Forelimb muscle (tissue), 1 donor: ENCODE measurements at places on chromosomes 1 and 21.

DNA sequence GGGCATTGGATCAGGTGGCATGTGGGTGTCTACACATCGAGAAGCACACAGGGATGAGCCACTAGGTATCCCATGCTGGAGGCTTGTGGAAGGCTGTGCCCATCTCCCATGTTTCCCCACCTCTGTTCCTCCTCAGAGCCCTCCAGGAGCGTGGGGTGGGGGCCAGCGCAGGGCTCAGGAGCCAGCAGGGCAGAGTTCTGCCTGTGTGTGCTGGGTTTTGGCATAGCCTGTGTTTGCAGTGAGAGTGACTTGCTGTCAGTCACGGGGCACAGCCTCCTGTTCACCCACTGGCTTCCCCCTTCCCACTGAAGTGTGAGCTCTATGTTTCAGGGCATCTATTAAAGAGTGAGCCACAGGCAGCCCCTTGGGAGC is 10.4 kb downstream of the IBA57 start:
- no peak for DNase-seq

GRCh38 chr1:117070124-117070523 is 10.0 kb downstream of the TTF2 start:
- DNase-seq = no peak

DNA sequence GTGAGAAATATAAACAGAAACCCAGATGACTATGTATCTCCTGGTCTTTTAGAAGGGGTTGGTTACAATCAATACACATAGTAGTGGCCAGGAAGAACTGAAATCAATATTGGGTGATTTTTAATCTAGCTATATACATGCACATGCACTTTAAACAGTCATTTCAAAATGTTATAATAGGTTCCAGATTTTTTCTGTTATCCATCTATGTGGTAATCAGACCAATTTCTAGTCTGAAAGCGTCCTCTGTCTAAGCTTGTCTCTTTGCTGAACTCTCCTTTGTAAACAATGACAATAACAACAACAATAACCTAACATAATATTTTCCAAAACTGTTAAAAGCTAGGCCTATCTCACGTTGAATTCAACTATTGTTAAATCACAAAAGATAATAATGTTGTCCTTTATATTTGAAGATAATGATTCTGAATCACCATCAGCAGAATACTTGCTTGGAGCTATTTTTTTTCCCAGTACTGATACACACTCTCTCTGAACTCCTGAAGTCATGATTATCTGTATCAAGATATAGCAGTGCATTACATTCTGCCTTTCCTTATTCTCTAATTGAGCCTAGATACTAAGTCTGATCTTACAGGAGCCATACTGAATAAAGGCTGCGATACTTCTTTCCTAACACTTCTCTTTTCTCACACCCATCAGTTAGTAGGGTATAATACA is 496.8 kb upstream of the ZRANB2 start:
- DNase-seq = no peak

DNA sequence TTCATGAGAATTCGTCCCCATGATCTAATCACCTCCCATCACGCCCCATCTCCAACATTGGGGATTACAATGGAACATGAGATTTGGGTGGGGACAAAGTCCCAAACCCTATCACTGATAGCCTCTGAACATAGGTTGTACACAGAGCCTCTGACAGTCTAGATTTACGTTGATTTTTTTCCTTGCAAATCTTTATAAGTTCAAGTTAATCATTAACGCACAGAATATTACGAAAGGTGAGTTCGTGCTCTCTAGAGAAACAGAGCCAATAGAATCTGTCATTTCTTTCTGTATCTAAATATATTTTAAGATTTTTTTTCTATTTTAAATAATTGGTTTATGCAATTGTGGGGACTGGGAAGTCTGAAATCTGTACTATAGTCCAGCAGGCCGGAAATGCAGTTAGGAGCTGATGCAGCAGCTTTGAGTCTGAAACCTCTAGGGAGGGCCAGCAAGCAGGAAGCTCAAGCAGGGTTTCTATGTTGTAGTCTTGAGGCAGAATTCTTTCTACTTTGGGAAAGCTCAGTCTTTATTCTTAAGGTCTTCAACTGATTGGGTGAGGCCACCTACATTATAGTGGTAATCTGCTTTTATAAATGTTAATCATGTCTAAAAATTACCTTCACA is 61.0 kb downstream of the SELENOF start:
- DNase-seq = no peak

- no peak for DNase-seq
Measured at GRCh38 chr1:228351850-228352249, 54.8 kb downstream of the TRIM11 start.

DNA sequence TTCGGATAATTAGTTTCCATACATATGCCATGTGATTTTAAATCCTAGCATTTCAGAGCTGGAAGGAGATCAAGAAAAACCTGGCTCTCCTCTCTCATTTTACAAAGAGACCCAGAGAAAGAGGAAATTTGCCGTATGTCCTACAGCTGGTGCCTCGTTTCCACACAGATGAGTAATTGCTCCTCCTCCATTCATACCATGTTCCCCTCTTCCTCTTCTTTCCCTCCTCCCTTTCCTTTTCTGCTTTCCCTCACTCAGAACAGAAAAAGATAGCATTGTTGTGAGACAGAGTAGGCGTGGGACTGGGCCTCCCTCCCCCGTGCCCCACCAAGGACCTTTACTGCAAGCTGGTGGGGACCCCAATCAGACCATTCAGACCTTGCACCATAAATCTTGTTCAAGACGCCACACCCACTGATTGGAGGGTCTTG is 13.7 kb upstream of the SLC44A3 start:
- no peak for DNase-seq

DNA sequence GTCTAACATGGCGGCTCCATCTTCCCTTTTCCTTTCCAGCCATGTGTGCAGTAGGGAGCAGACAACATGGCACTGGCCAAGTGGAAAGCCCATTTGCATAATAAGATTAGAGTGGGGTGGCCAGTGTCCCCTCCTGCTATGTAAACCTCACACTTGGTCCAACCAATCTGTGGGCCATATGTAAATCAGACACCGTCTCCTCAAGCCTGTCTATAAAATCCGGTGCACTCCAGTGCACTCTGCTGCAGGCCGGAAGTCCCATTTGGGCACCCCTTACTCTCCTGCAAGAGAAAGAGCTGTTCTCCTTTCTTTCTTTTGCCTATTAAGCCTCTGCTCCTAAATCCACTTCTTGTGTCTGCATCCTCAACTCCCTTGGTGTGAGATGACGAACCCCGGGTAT is 44.1 kb downstream of the OLFML3 start:
- no peak for DNase-seq

DNA sequence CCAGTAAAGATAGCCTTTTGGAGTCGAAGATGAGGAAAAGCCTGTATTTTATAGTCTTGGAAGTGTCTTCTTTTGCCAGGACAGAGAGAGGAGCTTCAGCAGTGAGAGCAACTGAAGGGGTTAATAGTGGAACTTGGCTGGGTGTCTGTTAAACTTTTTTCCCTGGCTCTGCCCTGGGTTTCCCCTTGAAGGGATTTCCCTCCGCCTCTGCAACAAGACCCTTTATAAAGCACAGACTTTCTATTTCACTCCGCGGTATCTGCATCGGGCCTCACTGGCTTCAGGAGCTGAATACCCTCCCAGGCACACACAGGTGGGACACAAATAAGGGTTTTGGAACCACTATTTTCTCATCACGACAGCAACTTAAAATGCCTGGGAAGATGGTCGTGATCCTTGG is at the start of gene VCAM1:
TSS of gene VCAM1 (plus strand) at position 253 of the 400 bp plus-strand sequence. CDS start at position 372, 119 bp downstream.
- no peak for DNase-seq

DNA sequence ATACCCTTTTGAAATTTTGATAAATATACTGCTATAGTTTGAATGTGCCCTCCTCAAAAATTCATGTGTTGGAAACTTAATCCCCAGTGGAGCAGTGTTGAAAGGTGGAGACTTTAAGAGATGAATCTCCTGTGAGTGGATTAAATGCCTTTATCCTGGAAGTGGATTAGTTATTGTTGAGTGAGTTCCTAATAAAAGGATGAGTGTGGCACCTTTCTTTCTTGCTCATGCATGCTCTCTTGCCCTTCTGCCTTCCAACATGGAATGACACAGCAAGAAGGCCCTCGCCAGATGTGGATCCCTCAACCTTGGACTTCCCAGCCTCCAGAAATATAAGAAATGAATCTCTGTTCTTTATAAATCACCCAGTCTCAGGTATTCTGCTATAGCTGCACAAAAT is 51.8 kb downstream of the CD160 start:
- no peak for DNase-seq

- no peak for DNase-seq
Measured at GRCh38 chr1:2081326-2081885, 31.2 kb downstream of the PRKCZ start.
